ENCODE measurements at places on chromosomes 13 and 19. TPM values are rescaled to one million over a fixed set of nuclear protein-coding genes. Genes with fewer than 3 reads are reported as not detected.

Gene RGL3
- not detected for total RNA-seq

Gene DENND1C
- total RNA-seq: 111 TPM

GRCh38 chr19:5968431-5969373, 9.2 kb downstream of the RANBP3 start:
- no peak overlapping the region for H3K4me3 ChIP-seq
- H3K27me3 ChIP-seq: no peaks in the 10 kb centered on the region
- no peak overlapping the region for H3K27ac ChIP-seq
- DNase-seq: no peak
- H3K4me1 ChIP-seq: peaks cover 80% of the 10 kb centered on the region
- H3K36me3 ChIP-seq: peaks cover 34% of the 10 kb centered on the region

- no peaks in the 10 kb centered on the region for H3K4me1 ChIP-seq
- DNase-seq: no peak
- H3K27ac ChIP-seq: no peak overlapping the region
These were observed 101.5 kb upstream of the FNDC3A start for GRCh38 chr13:48874165-48874564.

DNA sequence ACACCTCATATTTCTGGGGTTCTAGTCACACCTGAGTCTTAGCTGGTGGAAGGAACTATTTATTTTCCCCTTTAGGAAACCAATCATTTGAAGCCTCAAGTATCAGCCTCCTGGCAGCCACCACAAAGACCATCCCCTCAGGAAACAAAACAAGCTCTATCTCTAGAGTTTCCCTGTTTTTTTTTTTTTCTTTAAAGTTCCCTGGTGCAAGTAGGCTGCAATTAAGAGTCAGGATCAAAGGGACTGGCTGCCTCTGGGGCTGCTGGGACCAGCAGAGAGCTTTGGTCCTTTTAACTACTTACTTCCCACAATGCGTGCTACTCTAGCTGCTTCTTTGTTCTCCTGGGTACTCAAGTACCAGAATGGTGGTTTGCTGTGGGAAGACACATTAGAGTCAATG, 11.4 kb downstream of the MBNL2 start:
- H3K36me3 ChIP-seq: peaks cover 17% of the 10 kb centered on the region
- no peak overlapping the region for H3K4me3 ChIP-seq
- no peak overlapping the region for H3K27ac ChIP-seq
- no peaks in the 10 kb centered on the region for H3K27me3 ChIP-seq
- no peak for DNase-seq
- peaks cover 33% of the 10 kb centered on the region for H3K4me1 ChIP-seq

GRCh38 chr19:12996406-12997094, 1.3 kb downstream of the NFIX start:
- no peaks in the 10 kb centered on the region for H3K27me3 ChIP-seq
- no peaks in the 10 kb centered on the region for H3K36me3 ChIP-seq
- H3K27ac ChIP-seq: no peak overlapping the region
- no peak overlapping the region for H3K4me3 ChIP-seq

DNA sequence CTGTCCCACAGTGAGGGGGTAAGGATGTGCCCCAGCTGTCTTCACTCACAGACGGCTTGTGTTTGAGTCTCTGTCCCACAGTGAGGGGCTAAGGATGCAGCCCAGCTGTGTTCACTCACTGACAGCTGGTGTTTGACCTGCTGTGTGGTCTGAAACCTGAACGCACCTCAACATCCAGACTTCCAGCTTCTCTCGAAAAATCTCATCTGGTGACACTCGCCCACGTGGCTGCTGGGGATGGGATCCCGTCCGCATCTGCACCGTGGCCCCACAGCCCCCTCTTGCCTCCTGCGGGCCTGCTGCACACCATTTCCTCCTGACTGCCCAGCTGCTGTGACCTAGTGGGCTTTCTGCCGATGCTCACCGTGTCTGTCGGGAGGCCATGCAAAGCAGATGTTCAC, 27.3 kb downstream of the CHAF1A start:
- no peak overlapping the region for H3K4me3 ChIP-seq
- peaks cover 25% of the 10 kb centered on the region for H3K36me3 ChIP-seq
- DNase-seq: no peak
- H3K27me3 ChIP-seq: no peaks in the 10 kb centered on the region

DNA sequence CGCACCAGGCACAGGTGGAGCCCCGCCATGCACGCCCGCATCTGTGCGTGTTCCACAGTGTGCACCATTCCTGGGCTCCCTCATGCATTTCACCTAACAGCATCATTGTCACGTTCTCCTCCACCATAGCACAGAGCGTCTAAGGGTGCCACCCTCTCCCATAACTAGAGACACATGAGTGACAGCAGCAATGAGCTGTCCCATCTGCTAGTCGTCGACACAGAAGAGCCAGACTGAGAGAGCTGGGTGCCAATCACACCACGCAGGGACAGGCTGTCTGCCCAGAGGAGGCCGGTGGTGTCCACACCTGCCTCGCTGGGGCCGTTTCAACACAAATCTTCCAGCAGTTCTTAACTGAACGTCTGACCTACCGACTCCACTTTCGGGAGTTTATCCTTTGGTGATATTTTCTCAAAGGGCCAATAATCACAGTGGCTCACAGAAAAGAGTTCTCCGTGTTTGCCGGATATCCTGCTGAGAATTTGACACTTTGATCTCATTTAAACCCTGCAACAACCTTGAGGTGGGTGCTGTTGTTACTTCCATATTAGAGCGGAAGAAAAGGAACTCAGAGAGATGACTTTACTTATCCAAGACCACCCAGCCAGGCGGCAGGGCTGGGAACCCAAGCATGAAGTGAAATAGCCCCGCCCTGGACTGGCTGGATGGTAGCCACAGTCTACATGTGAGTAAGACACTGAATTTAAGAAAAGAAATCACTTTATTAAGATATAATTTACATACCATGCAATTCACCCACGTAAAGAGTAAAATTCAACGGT, 16.2 kb downstream of the CLEC11A start:
- H3K4me1 ChIP-seq: no peaks in the 10 kb centered on the region
- no peak overlapping the region for H3K27ac ChIP-seq
- H3K4me3 ChIP-seq: no peak overlapping the region
- H3K27me3 ChIP-seq: peaks cover 17% of the 10 kb centered on the region
- no peaks in the 10 kb centered on the region for H3K36me3 ChIP-seq

GRCh38 chr13:96824140-96824539, 170.1 kb downstream of the OXGR1 start:
- H3K36me3 ChIP-seq: no peaks in the 10 kb centered on the region
- no peaks in the 10 kb centered on the region for H3K4me1 ChIP-seq
- no peaks in the 10 kb centered on the region for H3K27me3 ChIP-seq
- no peak overlapping the region for H3K4me3 ChIP-seq

DNA sequence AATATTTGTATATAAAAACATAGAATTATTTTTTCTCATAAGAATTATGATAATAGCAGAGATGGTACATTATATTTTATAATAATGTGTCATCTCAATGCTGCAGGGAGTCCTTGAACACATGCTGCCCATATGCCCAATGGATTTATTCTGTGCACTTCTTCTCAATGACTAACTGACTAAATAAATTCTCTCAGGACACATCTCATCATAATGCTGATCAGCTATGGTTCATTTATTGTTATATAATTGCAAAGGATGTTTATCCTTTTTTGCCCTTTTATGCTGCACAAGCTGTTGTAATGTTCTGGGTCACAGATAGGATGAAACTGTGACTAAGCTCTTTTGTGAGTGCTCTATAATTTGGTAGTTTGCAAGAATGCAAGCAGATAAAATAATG, 1273.3 kb upstream of the ATXN8OS start:
- DNase-seq: no peak
- no peak overlapping the region for H3K4me3 ChIP-seq
- no peaks in the 10 kb centered on the region for H3K4me1 ChIP-seq
- H3K27ac ChIP-seq: no peak overlapping the region
- no peaks in the 10 kb centered on the region for H3K27me3 ChIP-seq
- no peaks in the 10 kb centered on the region for H3K36me3 ChIP-seq

DNA sequence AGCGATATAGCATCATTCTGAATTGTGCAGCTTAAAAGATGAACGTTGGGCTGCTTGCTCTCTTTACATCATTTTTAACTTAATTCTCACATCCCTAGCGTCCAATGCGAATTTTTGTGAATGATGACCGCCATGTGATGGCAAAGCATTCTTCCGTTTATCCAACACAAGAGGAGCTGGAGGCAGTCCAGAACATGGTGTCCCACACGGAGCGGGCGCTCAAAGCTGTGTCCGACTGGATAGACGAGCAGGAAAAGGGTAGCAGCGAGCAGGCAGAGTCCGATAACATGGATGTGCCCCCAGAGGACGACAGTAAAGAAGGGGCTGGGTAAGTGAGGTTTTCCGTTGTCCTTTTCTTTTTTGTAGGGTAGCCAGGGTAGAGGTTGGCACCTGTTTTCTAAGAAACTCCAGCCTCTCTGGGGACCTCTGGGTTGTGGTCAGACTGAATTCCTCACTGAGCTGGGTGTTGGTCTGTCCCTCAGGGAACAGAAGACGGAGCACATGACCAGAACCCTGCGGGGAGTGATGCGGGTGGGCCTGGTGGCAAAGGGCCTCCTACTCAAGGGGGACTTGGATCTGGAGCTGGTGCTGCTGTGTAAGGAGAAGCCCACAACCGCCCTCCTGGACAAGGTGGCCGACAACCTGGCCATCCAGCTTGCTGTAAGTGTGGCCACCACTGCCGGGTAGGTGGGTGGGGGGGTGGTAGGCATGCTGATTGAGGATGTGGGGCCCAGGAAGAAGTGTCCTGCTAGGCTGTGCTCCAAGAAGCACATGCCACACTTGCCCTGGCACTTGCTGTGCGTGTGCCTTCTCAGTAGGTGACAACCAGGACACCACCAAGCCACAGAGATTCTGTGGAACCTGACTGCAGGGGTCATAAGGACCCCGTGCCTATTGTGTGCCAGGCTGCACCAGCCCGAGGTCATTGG, 17.0 kb downstream of the ILF3 start:
- no peak overlapping the region for H3K27ac ChIP-seq
- H3K4me3 ChIP-seq: no peak overlapping the region
- no peak for DNase-seq
- H3K4me1 ChIP-seq: peaks cover 24% of the 10 kb centered on the region

- no peak overlapping the region for H3K27ac ChIP-seq
- peaks cover 20% of the 10 kb centered on the region for H3K4me1 ChIP-seq
- H3K36me3 ChIP-seq: peaks cover 26% of the 10 kb centered on the region
- no peak for DNase-seq
- no peaks in the 10 kb centered on the region for H3K27me3 ChIP-seq
- H3K4me3 ChIP-seq: peak overlapping the region; percentile 75
These were observed 27.9 kb upstream of the NDUFS7 start for GRCh38 chr19:1355568-1356507.

DNA sequence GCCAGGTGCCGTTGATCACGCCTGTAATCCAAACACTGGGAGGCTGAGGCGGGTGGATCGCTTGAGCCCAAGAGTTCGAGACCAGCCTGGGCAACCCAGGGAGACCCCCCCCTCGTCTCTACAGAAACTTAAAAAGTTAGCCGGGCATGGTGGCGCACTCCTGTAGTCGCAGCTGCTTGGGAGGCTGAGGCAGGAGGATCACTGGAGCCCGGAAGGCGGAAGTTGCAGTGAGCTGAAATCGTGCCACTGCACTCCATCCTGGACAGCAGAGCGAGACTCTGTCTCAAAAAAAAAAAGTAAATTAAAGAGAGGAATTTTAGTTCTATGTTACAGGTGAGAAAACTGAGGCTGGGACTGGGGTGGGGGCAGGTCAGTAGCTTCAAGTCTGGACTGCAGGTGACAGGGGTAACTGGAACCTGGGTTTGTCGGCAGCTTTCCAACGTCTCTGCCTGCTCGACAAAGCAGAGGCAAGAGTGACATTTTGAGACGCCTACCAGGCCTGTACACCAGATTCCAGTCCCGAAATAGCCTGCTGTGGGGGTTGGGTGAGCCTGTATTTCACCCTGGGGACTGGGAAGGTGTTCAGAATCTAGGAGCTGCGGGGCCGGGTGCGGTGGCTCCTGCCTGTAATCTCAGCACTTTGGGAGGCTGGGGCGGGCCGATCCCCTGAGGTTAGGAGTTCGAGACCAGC, 1.2 kb downstream of the SELENOW start:
- peaks cover 20% of the 10 kb centered on the region for H3K36me3 ChIP-seq
- peaks cover 34% of the 10 kb centered on the region for H3K4me1 ChIP-seq
- peak overlapping the region; percentile 88 for H3K4me3 ChIP-seq
- no peak overlapping the region for H3K27ac ChIP-seq
